NCI-H1436 (cell line): ENCODE measurements at places on chromosomes 12 and 14.

- DNase-seq: no peak
Observed at GRCh38 chr14:47739541-47739940, 64.1 kb upstream of the MDGA2 start.

DNA sequence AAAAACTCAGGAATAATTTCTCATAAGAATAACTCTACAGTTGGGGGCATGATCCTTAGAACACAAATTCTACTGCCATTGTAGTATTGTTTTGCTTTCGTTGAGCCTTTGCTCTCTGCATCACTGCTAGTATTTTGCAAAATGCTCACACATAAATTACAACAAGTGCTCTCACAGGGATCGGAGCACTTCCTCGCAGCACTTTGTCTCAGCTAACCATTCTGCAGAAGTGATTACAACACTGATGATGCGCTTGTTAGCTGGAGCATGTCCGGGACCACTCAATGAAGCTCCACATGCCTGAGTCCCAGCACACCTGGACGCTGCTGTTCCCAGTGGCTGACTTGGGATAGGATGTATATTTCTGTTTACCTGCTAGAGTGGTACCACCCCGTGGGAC, 31.6 kb downstream of the MOAP1 start:
- no peak for DNase-seq

GRCh38 chr12:11482955-11483354, 87.6 kb upstream of the PRB2 start:
- no peak for DNase-seq

DNA sequence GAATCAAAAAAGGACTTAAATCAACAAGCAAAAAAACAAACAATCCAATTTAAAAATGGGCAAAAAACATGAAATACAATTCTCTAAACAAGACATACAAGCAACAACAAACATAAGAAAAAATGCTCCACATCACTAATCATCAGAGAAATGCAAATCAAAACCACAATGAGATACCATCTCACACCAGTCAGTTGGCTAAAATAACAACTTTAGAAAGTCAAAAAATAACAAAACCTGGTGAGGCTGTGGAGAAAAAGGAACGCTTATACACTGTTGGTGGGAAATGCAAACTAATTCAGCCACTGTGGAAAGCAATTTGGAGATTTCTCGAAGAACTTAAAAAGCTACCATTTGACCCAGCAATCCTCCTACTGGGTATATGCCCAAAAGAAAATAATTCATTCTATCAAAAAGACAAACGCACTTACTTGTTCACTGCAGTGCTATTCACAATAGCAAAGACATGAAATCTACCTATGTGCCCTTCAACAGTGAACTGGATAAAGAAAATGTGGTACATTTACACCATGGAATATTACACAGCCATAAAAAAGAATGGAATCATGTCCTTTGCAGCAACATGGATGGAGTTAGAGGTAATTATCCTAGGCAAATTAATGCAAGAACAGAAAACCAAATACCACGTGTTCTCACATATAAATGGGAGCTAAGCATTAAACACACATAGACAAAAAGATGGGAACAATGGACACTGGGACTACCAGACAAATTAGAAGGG, 26.9 kb downstream of the PRKD1 start:
- DNase-seq: no peak

DNA sequence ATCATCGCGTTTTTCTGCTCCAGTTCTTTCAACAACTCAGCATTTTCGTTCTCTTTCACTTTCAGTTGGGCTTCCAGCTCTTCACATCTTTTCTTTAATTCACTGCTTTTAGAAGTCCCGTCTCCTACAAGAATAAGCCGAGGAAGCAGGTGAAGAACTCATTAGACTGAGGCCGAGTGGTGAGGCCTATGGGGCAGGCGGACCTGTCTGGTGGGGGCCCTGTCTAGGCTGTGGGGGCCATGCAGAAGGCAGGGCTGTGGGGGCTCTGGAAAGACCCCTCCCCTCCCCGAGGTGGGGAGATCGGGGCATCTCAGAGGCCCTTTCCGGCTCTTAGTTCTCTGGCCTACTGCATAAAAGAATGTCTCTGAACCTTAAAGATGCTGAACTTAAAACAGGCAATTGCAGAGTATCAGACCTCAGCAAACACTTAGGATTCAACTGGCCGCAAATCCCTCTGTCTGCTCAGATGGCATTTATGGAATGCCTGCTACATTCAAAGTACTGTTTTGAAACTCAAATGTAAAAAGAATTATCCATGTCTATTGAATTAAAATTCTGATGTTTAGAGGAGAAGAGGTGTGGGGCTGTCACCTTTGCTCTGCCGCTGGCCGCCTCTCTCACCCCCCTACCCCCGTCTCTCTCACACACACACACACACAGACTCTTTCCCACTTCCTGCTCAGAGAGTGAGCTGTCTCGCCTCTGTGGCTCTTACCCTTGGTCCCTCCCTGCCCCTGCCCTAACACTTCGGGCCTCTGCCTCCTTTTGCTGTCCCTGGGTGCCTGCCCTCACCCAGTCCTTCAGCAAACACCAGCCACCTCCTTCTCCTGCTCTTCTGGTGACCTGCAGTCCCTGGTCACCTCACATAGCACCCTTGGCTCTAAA, 34.7 kb downstream of the CCDC92 start:
- no peak for DNase-seq

DNA sequence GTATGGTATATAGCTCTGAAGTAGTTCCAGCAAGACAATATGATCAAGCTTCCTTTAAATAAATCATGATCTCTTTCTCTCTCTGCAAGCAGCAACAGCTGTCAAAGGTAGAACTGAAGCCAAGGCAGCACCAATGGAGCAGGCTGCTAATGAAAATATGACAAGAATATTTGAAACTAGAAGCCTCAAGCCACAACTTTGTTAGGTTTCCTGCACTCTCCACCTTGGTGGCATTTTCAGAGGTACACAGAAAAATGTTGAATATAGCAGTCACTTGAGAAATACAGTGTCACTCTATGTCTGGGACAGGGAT, 43.8 kb upstream of the PSMA6 start:
- no peak for DNase-seq

GRCh38 chr14:97499790-97500481, 702.8 kb downstream of the VRK1 start:
- no peak for DNase-seq

GRCh38 chr12:105555556-105556295, 225.2 kb downstream of the C12orf75 start:
- DNase-seq: no peak

- no peak for DNase-seq
Observed at GRCh38 chr12:112303004-112303403, 79.2 kb downstream of the HECTD4 start.

- no peak for DNase-seq
Observed at GRCh38 chr12:95694136-95694535, 96.4 kb downstream of the NTN4 start.

DNA sequence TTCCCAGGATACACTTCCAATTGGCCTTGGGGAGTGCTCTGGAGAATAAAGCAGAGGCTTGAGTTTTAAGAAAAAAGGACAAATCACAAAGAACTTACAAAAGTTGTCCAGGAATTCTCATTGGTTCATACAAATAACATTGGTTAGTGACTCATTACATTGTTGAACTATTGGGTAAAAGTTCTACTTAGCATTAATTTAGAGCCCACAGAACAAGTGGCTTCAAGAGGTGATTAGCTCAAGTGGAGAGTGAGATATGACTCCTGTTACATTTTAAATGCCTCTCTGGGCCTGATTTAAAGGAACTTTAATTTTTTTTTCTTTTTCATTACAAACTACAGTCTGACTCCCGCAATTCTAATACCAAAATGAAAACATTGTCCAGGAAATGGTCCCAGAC, 72.9 kb downstream of the ASCL4 start:
- DNase-seq: no peak

GRCh38 chr14:95033682-95034632, 123.4 kb downstream of the DICER1 start:
- no peak for DNase-seq

DNA sequence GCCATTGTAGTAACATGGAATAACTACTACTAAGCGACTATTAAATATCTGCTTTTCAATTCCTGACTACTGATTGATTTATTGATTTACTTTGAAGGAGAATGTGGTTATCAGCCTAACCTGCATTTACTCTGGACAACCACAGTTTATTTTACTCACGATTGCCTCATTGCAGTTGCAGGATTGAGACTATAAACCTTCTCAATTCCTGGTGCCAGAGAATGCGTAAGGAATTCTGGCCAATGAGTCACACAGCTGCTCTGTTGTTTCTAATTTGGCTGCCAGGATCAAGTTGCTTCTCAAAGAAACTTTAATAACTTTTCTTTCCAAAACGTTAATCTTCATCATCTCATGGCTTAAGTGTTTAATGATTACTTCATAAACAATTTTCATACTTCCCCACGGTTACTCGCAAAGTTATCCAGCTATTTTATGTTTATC, 13.1 kb upstream of the TMTC1 start:
- no peak for DNase-seq

DNA sequence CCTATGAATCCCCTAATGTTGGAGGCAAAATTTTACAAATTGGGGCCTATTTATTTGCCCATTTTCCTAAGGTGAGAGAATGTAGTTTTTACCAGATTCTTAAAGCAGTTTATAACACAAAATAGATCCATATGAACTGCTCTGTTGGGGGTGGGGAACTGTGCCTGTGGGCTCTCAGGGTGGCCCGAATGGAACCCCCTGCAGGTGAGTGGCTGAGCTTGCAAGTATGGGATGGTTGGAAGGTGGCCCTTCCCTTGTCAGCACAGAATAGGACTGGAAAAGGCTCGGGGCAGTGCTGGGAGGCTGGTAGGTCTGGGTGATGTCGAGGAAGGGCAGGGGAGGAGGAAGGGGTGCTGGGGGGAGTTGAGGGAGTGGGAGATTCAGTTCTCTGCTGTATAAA, 4.9 kb downstream of the VSX2 start:
- no peak for DNase-seq

DNA sequence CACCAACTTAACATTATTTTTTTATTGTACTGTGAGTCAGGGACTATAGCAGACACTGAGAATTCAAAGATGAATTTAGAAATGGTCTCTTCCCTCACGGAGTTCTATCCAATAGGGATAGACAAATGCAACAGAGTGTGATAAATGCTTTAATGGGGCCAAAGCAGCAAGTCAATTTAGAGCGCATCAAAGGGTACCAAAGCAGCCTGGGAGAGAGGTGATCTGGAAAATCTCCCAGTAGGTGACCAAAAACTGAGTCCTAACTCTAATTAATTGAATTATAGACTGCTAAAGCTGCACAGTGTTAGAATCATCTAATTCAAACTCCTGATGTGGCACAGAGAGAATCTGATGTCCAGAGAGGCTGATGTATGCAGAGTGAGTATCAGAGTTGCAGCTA, 2.6 kb downstream of the LIN7A start:
- DNase-seq: no peak

- DNase-seq: no peak
Observed at GRCh38 chr14:31090883-31091764, 64.9 kb upstream of the STRN3 start.

GRCh38 chr14:101123618-101124510, 220.3 kb upstream of the RTL1 start:
- DNase-seq: no peak

DNA sequence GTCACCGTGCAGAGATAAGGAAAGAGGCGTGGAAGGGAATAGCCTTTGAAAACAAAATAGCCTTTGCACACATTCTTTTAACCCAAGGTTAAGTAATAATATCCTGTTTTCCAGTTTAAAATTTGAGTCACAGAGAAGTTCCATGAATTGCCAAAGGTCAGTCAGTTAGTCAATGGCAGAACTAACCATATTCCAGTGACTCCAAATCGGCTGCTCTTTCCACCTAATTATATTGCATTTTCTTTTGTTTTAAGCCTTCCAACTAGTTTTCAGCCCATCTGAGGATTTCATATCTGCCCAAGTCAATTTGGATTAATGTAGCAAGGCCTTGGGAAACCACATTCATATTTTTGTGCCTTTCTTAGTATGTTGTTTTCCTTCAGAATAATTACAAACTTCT, 373.0 kb downstream of the CCDC91 start:
- no peak for DNase-seq

DNA sequence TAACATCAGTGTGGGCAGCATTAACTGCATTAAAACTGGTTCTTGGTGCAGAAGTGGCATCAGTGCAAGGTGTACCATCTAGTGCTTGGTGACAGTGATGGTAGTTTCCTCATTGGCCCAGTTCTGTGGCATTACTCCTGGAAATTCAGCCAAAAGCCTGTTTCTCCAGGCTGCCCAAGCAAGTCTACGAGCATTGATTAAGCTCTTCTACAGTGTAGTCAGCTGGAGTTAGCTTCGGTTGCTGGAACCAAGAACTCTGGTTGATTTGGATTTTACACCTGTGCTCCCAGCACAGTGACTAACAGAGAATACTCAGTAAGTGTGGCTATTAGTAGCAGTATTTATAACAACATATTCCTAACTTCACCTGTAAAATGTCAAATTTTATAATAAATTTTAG, 84.9 kb upstream of the ZDHHC17 start:
- no peak for DNase-seq

GRCh38 chr12:6452245-6452943, 552 bp downstream of the TAPBPL start:
- no peak for DNase-seq

- no peak for DNase-seq
Observed at GRCh38 chr12:41681898-41682297, 462.8 kb downstream of the GXYLT1 start.

DNA sequence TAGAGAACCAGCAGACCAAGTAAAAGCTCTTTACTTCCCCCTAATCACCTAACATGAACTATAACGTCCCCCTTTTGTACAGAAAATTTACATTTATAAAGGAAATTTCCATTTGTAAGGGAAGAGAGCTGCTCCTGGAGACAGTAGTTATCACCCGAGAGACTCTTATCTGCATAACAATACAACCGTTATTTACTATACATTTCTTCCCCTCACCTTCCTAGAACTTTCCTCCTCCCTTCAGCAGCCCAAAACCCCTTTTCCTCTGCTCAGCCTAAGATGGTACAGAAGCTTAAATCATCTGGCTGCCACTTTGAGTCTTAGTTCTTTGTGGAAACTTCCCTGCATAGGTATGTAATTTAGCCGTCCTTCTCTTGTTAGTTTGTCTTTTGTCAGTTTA, 40.4 kb upstream of the ETV6 start:
- no peak for DNase-seq

DNA sequence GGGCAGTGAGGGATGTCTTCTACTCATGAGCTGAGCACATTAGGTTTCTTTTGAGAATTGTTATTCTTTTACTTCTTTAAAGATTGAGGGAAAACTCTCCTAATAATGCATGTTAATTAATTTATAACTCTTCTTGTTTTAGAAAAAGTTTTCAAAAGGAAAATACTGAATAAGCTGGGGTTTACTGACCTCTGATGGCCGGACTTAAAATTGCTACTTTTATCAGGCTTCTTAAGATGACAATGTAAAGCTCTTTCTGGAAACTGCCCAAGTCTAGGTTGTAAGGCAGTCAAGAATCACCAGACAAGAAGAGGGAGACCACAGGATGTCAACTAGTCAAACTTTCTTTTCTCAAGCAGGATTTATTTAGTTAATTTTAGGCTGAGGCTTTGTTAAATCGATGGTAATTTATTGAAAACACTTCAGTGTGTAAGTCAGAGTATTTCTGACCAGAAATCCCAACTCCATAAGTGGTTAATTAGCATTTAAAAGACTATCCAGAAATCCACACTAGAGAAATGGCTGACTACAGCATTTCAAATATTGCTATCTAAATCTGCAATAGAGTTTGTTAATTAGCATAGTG, 82.1 kb downstream of the AVPR1A start:
- DNase-seq: no peak

GRCh38 chr12:9406564-9407424, 198.6 kb upstream of the PZP start:
- no peak for DNase-seq

GRCh38 chr12:104130760-104131159, 7.2 kb downstream of the NFYB start:
- DNase-seq: no peak

- no peak for DNase-seq
Observed at GRCh38 chr12:64669270-64669842, 59.1 kb downstream of the RASSF3 start.
